ENCODE measurements at places on chromosomes 3 and 15.
A peak's percentile ranks its signal among the peaks of the same experiment; 100 is the strongest.

- peak; percentile 66 for DNase-seq
Observed at GRCh38 chr15:57537072-57537471, 54.6 kb upstream of the MYZAP start.

GRCh38 chr15:90386221-90386620, 1.8 kb upstream of the IQGAP1 start:
- no peak for DNase-seq

GRCh38 chr3:101701696-101702634, 15.4 kb upstream of the RPL24 start:
- no peak for DNase-seq

- no peak for DNase-seq
Observed at GRCh38 chr3:22542311-22542710, 660.8 kb upstream of the UBE2E2 start.

DNA sequence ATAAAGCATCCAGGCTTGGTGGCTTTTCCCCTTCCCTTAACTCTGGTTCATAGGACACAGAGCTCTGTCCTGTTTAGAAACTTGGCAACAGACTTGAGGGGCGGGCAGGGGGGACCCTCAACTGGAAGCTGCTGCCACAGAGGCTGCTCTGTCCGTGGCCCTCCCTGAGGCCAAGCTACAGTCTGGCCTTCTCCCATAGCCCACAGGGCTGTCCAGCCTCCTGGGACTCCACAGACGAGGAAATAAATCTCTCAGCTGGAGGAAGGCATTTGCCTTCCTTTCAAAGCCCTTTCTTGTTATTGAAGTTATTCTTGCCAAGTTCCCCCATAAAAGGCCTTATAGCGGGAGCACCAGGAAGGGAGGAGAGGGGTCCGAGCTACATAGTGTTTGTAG, 248.8 kb upstream of the TPM1 start:
- no peak for DNase-seq

- peak; percentile 92 for DNase-seq
Observed at GRCh38 chr3:140092848-140093536, 158.0 kb downstream of the CLSTN2 start.

- no peak for DNase-seq
Observed at GRCh38 chr15:99439524-99439835, 126.3 kb upstream of the MEF2A start.

DNA sequence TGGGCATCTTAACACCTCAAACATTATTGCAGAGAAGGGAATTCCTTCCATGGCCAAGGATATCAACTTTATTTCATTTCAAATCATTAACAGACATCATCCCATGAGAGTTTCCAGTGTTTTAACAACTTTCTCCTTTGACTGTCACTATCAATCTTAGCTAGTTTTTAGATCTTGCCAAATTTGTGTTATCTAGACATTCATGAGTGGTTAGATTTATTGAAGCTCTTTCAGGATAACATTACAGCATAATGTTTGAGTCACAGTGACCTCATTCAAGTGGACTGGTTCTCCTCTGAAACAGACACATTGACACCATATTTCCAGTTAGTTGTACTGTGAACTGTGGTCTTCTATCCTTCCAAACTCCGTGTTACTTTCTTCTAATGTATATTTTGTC, 8.6 kb upstream of the TNFAIP8L3 start:
- no peak for DNase-seq

- DNase-seq = no peak
Observed at GRCh38 chr3:181626036-181626435, 85.7 kb upstream of the SOX2 start.

- no peak for DNase-seq
Observed at GRCh38 chr3:127529346-127530188, 61.0 kb downstream of the TPRA1 start.

GRCh38 chr3:31861826-31862225, 119.2 kb downstream of the OSBPL10 start:
- no peak for DNase-seq

DNA sequence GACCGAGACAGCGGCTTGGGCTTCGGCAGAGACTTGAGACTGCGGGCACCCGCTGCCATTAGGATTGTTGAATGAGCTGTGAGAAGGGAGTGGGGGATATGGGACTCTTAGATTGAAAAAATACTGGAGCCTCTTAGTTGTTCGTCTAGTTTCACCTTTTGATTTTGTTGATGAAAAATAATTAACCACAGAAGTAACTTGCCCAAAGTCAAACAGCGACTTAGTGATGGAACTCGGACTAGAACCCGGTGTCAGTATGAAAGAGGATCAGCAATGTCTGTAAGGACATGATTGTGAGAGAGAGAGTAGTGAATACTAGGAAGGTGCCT, 510 bp upstream of the GOLGB1 start:
- DNase-seq = no peak

GRCh38 chr3:162328649-162329048, 832.0 kb downstream of the OTOL1 start:
- DNase-seq = no peak

DNA sequence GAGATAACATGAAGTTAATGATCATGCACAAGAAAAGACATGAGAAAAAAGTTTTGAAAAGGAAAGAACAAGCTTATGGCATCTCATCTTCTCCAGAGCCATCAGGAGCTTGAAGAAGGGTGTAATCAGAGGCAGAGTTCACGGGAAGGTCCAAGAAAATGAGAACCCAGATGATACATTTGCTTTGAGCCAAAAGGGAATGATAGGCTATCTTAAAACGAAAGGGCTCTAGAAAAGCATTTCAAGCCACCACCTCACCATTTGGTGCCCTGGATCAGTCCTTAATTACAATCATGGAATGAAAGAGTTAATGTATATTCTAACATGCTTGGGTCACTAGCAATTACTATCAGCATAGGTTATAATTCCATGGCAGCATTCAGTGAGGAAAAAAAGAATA, 781.8 kb downstream of the ROBO1 start:
- DNase-seq = no peak

- no peak for DNase-seq
Observed at GRCh38 chr3:183100376-183100775, 1.1 kb upstream of the MCCC1 start.

GRCh38 chr3:45761831-45762230, 34.5 kb downstream of the SLC6A20 start:
- no peak for DNase-seq

- no peak for DNase-seq
Observed at GRCh38 chr3:165529451-165529850, 307.8 kb downstream of the BCHE start.

DNA sequence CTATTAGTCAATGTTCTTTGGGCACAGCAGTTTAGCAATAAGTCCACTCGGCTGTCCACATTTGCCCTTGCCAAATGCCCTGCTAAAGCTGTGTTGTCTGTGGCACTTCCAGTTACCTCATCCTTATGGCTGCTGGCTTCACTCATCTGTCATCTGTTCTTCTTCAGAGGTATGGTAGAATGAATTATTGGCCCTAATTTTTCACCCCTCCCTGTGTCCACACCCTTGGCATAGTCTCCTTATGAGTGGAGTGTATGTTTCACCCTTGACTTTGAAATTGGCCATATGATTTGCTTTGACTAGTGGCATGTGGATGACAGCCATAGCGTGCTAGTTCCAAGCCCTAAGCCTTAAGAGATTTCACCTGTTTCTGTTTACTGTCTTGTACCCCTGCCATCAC, 72.1 kb upstream of the EPHB1 start:
- no peak for DNase-seq

GRCh38 chr3:99641480-99641879, 3.1 kb downstream of the COL8A1 start:
- no peak for DNase-seq

DNA sequence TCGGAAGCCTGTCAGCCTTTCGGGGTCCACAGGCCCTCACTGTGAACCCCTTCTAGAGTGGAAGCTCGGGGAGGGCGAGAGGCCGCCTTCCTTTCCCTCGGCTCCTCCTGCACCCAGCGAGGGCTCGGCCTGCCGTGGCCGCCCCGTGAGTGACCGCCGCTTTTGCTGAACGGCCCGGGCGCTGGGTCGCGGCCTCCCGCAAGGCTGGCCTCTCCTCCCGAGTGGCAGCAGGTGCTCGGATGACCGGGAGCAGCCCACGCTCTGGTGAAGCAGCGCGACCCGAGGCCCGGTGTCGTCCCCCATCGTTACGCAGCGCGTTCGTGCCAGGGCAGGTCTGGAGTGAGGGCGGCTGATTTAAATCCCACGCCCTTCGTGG, 53.8 kb downstream of the LRRK1 start:
- DNase-seq = no peak

- DNase-seq = no peak
Observed at GRCh38 chr3:184415203-184415490, 35.3 kb downstream of the CHRD start.

DNA sequence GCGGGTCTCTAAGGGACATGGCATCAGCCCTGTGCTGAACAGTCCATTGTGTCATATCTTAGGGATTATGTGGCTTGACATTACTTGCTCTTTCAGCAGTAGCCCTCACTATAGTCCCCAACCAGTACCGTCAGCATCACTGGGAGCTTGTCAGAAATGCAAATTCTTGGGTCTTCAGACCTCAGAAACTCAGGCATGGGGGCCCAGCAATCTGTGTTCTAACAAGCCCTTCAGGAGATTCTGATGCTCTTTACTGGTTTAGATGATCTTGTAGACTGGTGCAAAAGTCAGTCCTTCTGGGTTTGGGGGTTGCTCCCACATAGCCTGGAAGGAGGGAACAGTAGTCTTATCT, 39.0 kb upstream of the TRAK1 start:
- DNase-seq = no peak

GRCh38 chr15:58536414-58536813, 104.6 kb downstream of the LIPC start:
- no peak for DNase-seq

DNA sequence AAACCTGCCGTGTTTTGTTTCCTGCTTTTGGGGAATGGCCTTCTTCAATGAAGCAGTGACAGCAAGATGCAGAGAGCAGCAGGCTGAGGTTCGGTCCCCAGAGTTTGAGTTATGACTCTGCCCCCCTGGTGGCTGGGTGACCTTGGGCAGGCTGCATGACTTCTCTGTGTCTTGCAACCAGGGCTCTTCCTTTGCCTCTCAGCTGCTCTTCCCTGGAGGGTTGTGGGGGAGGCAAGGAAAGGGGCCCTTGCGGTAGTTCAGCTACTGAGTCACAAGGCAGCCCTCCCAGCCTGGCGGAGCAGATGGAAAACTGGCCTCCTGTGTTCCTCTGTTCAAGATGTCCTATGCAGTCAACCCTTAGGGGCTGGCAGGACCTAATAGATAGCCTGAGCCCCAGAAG, 17.1 kb downstream of the CTXND1 start:
- no peak for DNase-seq

GRCh38 chr3:87436781-87437543, 160.6 kb upstream of the POU1F1 start:
- DNase-seq = no peak

- DNase-seq = peak; percentile 30
Observed at GRCh38 chr3:123140550-123140949, 61.2 kb upstream of the SEC22A start.

DNA sequence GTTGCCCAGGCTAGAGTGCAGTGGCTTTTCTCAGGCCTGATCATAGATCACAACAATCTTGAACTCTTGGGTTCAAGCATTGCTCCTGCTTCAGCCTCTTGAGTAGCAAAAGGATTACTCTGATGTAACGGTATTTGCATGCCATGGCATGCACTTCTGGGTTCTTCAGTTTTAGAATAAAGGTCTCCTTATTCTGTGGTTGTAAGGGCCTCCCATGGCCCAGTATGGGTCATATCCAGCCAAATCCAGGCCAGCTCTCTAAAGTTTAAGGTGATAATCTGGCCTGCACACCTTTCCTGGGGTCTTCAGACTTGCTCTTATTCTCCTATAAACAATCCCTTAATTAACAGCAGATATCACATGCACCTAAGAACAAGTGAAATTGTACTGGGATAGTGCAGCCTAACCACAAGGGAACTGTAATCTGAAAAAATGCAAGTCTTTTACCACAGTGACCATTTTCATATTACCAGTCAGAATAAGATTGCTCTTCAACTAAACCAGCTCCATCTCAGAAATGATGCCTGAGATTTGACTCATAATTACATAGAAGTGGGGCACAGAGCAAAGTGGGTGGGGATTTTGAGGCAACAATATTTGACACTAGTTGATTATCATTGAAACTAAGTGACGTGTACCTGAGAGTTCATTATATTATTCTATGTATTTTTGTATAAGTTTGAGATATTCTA, 25.4 kb downstream of the COMMD2 start:
- DNase-seq = no peak

DNA sequence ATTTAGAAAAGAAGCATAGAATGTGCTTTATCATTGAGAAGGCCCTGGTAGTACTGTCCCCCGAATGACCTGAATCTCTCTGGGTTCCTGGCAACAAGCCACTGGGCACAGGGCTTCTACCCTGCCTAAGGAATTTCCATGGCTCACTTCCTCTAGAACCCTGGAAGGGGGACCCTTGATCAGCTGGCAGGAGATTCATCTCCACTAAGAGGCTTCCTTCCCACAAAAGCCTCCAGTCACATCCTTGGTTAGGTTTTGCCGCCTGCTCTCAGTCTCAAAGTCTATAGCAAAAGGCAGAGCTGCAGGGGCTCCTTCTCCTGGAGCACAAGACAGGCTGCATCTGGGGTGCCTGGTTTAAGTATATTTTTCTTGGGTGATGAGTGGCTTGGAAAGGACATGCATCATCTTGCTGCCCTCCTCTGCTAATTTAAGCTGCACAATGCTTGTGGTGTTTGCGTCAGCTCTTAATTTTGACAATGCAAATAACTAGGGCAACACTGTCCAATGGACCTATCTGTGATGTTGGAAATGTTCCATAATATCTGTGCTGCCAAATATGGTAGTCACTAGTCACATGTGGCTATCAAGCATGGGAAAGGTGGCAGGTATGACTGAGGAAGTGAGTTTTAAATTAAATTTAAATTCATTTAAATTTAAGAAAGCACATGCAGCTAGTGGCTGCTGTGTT, 33.4 kb upstream of the RARRES1 start:
- no peak for DNase-seq

GRCh38 chr3:193053046-193053435, 135.4 kb upstream of the MB21D2 start:
- peak; percentile 57 for DNase-seq

- DNase-seq = no peak
Observed at GRCh38 chr3:32577581-32578556, 7.2 kb upstream of the DYNC1LI1 start.

- no peak for DNase-seq
Observed at GRCh38 chr15:35117543-35118265, 32.6 kb upstream of the NANOGP8 start.

- no peak for DNase-seq
Observed at GRCh38 chr3:88059380-88060170, 520 bp downstream of the ZNF654 start.

DNA sequence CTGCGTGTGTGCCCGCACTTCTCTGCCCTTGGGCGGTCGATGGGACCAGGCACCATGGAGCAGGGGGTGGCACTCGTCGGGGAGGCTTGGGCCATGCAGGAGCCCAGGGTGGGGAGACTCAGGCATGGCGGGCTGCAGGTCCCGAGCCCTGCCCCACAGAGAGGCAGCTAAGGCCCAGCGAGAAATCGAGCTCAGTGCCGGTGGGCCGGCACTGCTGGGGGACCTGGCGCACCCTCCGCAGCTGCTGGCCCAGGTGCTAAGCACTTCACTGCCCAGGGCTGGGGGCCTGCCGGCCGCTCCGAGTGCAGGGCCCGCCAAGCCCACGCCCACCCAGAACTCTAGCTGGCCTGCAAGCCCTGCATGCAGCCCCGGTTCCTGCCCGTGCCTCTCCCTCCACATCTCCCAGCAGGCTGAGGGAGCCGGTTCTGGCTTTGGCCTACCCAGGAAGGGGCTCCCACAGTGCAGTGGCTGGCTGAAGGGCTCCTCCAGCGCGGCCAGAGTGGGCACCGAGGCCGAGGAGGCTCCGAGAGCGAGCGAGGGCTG, 553 bp upstream of the RTP4 start:
- no peak for DNase-seq

- no peak for DNase-seq
Observed at GRCh38 chr3:101027286-101027685, 34.1 kb upstream of the ABI3BP start.

All from NCI-H2171 (cell line).